Epithelial cell of prostate (primary cell): ENCODE measurements at places on chromosomes 5 and 9.

DNA sequence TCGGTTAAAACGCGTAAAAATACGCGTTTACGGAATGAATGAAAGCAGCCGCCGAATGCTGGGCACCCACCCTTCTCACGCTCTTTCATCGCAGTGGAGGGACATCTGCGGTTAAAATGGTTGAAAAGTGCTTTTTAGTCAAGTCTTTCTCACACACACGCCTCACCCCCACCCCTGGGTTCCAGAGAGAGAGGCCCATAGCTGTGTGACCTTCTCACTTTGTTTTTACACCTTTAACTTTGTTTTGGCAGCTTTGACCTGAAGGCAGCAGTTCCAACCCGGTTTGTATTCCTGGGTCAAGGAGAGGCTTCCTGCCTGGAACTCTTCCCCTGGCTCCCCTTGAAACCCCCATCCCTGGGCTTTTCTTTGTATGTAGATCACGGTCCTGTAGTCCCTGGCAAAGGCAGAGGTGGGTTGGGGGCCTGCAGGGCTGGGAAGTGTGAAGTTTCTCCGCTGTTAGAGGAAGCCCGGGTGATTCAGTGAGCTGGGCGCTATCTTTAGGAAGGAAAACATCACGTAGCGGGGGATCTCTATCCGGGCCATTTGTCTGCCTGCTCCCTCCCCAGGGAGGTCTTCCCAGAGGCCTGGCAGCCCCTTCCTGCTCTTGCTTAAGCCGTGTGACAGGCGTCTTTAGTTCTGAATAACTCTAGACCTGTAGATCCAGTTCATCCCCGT is 29.6 kb downstream of the SPRY4 start:
- DNase-seq = no peak

DNA sequence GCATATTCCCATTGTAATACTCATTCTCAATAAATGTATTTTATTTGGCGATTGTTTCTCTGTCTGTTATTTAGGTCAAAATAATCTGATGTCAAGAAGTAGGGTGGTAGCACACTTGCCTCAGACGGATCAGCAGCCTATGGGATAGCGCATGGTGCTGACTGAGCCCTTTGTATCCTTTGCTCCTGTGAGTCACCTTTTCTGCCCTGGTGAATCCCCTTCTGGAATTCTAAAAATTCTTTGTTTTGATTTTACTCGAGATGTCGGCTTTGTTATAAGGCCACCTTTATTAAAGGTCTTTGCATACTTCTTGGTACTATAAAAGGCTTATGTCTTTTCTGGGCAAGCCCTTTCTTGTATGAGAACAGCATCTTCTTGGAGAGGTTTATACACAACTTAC is 1187.8 kb downstream of the CDH9 start:
- peak; percentile 2 for DNase-seq

- no peak for DNase-seq
These were observed 502.3 kb downstream of the DIRAS2 start for GRCh38 chr9:90140131-90140818.

DNA sequence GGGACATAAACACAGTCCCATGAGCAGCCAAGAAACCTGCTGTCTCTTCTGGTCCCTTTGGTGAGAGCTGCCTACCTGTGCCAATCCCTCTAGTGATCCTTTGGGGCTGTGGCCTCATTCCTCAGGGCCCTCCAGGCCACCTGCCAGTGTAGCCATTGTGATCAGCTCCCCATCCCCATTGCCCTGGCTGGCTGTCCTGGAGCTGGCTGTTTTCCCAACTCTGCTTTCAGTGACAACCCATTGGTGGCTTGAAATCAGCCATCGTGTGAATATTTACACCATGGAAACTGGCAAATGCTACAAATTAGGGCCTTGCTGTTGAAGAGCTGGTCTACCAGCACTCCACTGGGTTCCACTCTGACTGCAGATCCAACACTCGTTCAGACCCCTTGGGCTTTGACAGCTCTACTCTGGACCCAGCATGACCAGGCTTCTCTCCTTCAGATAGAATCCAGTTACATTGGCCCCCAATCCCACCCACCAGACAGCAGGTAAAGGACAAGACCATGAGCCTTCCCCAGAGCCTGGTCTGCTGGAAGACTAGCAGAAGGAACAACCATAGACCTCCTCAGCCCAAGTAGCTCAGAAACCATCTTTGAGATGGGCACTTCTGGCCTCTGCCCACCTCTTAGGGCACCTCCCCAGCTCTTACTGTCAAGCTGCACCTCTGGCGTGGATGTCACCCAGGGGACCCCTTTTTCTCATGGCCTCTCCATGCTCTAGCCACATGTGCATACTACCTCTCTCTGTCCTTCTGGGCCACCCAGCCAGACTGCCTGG is 69.2 kb upstream of the NEK6 start:
- no peak for DNase-seq

DNA sequence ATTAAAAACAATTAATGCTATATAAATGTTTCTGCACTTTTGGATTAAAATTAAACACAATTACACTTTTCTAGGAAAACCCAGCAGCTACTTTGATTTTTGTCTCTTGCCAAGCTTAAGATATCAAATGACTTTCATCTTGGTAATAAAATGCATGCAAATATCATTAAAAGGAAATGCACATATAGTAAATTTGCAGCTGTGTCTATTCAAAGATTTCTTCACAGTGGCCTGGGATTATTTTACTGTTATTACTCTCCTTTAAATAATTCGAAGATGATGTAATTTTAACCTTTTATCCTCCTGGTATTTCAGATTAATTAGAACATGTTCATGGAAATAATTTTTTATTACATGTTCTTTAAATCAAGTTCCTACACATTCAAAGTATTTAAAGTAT is 529.5 kb upstream of the RGMB start:
- DNase-seq = no peak

- no peak for DNase-seq
These were observed 1.6 kb upstream of the SPZ1 start for GRCh38 chr5:80318212-80318611.

GRCh38 chr5:160021831-160022446 is 13.0 kb downstream of the TTC1 start:
- no peak for DNase-seq

DNA sequence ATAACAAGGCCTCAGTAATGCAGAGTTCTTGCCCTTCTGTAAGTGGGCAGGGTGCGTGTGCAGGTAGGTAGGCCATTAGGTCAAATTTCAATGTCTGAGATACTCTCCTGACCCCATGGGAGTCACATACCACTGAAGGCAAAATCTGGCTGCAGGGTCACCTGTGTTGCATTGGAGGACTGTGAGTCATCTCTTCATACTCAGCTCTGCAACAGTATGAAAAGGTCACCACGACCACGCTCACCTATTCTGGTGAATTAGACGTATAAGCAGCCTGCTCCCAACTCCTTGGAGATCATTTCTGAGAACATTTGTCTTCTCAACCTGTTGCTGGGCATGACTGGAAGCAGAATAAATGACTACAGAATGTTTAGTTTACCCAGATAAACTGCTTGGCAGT is 599.8 kb downstream of the PDE4D start:
- no peak for DNase-seq

DNA sequence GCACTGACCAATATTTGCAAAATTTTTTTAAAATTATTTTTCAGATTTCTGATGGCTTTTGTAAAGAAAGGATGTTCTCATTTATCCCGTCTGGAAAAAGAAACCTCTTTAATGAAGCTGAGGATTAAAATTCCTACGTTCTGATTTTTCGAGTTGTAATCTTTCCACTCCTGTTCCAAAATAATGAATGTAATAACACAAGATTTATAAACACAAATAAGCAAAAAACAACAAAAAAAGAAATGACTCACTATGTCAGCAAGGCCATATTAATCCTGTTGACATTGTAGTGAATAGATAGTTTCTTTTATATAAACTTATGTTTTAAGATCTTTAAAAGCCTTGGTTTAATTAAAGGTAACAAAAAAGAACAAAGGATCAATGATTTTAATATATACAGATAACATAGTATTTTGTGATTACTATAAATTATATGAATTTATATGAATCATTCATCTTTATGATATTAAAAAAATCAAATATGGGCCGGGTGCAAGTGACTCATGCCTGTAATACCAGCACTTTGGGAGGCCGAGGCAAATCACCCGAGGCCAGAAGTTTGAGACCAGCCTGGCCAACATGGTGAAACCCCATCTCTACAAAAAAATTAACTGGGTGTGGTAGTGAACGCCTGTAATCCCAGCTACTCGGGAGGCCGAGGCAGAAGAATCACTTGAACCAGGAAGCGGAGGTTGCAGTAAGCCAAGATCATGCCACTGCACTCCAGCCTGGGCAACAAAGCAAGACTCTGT is 336.6 kb upstream of the DAB2 start:
- DNase-seq = no peak

DNA sequence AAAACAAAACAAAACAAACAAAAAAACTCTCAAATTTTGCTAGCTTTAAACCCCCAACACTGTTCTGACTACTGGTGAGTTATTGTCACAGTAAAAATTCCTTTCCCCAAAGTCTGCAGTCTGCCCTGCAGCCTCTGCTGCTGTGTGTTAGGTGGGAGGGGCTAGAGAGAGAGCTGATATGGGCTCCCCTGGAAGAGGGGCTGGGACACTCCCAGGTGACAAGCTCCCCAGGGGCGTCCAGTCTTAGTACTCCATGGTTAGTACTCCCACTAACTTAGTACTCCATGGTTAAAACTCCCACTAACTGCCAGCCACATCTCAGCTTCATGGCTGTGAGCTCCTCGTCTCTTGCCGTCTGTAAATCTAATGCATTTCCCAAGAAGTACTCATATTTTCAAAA is 191.9 kb downstream of the FANCC start:
- no peak for DNase-seq

DNA sequence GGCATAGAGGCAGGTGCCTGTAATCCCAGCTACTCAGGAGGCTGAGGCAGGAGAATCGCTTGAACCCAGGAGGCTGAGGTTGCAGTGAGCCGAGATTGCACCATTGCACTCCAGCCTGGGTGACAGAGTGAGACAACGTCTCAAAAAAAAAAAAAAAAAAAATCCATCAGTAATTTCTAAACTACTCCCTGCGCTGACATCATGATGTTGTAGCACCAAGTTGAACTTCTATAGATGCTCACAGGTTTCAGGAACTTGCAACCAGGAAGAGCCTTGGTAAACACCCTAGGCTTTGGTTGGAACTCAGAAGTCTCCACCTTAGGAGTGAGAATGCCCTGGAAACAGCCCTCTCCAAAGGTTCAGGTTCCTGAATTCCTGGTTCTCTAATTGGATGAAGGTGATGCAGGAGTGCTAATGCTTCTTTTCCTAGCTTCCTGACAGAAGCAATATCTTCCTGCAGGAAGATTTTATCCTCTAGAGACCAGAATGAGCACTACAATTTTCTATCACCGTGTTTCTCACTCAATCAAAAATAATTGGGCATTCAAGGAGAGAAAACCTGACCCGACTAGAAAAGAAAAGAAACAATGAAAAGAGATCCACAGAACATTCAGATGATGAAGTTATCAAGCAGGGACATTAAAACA is 469.6 kb downstream of the GADD45G start:
- DNase-seq = no peak
